ENCODE measurements at places on chromosomes 3 and 15.

DNA sequence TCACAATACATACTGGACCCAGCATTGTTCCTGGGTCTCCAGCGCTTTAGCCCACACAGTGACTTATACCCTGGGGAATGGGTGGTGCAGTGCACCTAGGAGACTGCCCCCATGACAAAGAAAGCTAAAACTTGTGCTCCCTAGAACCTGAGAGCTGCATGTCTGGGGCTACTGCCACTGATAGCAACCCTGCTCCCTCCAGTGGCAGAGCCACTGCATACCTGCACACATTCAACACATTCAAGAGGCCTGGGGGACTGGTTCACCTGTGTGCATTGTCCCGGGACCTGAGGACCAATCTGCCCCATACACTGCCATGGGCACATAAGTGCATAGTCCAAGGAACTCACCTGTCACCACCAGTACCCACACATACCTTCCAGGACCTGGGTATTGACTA is 302.7 kb upstream of the MANF start:
- no peak for DNase-seq

- DNase-seq: no peak
Measured at GRCh38 chr3:173253471-173253870, 112.4 kb upstream of the SPATA16 start.

GRCh38 chr3:149604125-149604875 is 53.5 kb downstream of the WWTR1 start:
- no peak for DNase-seq

DNA sequence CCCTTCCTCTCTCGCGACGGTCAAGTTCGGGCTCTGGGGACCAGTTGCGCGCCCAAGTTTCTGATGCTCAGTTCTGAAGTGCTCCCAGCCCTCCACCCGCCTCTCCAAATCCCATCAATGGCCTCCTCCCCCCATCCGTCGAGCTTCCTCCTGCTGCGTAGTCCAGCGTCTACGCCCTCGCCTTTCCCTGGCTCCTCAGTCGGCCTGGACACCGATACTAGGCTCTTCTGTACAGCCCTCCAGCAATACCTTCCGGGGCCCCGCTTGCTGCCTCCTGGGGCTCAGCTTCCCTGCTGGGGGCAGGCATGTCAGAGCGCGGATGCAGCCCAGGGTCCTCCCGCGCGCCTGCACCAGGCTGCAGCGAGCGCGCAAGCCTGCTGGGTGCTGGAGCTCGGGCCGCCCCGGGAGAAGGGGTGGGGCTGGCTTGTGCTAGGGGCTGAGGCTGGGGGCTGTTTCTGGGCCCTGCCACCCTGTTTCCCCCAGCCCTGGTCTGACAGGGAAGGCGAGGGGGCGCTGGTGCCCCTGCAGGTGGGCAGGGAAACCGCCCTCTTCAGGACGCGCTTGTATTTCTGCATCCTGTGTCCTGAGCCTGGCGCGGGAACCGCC is 353.3 kb upstream of the SUCLG2 start:
- DNase-seq: no peak

GRCh38 chr3:151538456-151539393 is 77.9 kb upstream of the IGSF10 start:
- no peak for DNase-seq

DNA sequence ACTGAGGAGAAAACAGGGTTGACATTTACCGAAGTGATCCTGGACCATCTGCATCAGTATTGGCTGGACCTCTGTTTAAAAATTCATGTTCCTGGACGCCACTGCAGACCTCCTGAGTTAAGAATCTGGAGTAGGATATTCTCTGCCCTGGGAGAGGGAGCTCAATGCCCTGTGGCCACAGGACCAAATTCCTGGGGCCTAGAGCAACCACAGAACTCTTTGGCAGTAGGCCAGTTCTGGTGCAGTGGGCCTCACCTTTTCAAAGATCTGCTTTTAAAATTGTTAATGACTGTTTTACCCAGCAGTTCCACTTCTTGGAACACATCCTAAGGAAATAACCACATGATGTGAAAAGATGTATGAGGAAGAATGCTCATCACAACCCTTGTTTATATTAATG is 133.3 kb upstream of the ADPGK start:
- no peak for DNase-seq

DNA sequence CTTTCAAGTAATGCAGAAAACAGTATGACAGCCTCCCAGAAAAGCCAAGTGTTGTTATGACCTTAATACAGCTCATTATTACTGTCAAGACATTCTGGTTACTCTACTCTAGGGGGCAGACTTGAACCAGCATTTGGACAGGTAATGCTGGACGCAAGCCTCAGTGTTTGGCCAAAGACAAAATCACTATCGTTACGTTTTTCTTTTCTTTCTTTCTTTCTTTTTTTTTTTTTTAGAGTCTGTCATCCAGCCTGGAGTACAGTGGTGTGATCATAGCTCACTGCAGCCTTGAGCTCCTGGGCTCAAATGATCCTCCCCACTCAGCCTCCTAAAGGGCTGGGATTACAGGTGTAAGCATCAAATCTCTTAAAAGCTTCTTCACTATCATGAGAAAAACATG is 29.4 kb upstream of the TMEM45A start:
- DNase-seq: peak; percentile 34

DNA sequence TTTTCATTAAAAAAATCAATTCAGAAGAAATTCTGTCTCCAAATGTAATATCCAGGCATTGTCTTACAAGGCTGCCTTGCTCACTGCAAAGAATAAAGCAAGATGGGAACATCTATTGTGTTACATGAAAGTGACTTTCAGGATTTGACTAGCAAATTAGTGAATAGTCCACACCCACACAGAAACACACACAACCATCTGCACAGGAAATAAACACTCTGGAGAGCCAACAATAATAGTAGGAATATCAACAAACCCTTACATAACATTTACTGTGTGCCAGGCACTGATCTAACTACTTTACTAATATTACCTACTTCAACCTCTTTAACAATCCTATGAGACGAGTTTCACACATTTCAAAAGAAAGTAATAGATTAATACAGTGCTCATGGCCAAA is 28.9 kb upstream of the ZNF385D start:
- no peak for DNase-seq

DNA sequence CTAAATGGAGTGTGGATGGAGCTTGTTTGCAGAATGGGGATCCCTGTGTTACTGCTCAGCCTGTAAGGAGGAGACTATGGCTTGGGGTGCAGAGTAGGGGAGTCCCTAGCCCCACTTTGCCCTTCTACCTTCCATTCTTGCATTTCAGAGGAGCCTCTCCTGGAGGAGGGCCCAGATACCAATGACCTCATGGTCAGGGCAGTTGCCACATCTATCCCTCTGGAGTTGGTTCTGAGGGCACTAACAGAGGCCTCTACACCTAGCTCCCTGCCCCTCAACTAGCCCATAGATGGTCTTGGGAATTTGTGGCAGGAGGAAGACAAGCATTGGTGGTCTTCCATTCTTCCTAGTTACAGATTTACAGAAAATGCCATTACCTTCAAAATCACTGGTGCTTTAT is 6.1 kb downstream of the SKOR1 start:
- no peak for DNase-seq

- DNase-seq: no peak
Measured at GRCh38 chr3:196969134-196969659, 564 bp upstream of the PIGZ start.

DNA sequence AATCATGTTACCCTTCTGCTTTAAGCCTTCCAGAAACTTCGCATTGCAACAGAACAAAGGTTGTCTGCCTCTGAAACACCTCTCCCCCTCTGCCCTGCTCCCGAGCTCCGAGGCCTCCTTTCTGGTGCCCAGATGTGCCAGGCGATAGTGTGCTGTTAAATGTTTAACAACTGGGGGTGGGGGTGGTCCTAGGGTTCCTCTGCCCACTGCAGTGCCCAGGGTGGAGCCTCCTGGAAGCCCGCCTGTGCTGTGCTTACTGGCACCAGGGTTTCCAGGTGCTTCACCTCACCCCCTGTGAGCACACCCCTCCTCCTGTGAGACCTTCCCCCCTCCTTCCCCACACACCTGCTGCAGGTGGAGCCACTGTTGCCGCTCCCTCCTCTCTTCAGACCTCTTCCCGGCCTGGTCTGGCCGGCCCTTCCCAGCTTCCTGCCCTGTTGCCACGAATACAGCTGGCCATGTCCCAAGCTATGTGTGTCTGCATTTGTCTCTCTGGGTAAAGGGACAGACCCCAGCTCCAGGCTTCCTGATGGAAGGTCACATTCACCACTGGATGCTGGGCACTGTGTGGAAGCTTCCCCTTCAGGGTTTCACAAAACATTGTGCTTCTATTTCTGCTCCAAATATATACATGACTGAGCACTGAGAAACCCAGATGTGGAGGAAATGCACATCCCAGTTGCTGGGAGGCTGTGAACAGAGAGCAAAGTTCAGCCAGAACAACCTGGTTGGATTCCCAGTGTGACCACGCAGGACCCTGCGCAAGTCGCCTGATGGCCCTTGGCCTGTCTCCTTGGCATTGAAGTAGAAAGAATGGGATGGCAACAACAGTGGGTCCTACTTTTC is 37.2 kb downstream of the MGLL start:
- no peak for DNase-seq

- no peak for DNase-seq
Measured at GRCh38 chr3:157815739-157816138, 290.5 kb downstream of the SHOX2 start.

DNA sequence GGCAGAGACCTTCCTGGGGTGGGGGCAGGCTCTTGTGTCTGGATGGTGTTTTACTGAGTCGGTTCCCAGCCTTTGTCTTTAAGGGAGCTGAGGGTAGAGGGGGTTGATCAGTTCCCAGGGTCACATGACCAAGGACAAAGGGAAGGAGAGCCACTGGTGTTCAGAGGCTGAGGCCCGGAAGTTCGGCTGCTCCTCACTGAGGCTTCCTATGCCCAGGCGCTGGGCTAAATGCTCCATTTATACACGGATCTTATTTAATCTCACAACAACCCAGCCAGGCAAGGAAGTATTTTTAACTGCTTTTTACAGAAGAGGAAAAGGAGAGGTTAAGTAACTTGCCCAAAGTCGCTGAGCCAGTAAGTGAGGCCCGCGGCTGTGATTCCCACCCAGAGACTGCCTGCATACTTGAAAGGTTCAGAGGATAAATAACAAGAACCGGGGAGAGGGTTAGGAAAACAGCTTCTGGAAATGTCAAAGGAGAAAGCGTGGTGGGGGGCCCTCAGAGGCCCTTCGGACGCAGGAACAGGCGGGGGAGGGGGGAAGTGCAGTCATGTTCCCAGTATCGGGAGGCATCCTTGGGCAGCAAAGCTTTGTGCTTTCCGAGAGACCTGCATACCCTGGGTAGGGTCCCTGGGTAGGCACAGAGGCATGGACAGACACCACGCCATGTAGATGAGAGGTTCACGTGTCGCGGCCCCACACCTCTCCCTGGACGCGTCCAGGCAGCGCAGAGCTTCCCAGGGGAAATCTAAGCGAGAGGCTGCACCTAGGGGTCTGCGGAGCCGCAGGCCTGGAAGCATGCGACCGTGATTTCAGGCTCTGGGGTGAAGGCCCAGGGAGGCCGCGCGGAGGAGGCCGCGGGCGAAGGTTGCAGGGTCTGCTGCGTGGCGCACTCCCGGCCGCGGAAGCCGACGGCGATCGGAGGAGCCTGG is 21.3 kb downstream of the EPHB3 start:
- no peak for DNase-seq

DNA sequence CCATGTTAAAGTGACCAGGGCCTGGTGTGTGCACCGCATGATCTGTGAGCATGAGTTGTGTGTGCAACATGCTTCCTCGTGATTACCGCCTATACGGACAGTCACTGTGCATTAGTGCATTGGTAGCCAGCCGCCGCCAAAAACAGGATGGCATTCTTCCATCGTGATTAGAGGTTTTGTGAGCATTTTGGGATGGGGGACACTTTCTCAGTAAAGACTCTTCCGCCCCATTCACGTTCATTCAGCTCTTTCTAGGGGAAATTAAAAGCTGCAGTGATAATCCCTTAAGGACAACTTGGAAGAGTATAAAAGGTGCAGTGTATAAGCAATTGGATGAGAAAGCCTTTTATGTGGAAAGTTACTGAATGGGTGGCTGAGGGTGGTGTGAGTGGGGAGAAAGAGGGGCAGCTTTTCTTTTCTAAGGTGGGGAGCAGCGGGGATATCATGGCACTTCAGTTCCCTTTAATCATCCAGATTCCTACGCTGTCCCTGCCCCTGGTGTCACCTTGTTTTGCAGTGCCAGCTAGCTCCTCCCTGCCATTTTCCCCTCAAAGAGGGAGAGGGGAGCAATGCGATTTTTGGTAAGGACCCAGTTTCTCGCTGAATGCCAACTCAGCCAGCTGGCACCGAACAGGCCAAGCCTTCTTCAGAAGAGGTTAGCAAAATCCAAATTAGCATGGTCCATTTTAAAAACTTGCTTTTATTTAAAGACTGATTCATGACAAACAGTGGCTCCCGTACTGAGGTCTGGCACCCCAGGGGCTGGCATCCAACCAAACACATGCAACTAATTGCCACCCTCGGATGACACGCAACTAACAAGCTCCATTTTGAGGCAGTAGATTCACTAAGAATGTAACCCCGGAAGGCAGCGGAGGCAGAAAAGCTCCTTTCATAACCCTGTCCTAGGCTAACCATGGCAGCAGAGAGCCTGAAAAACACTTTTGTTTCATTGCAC is 447.8 kb downstream of the FHIT start:
- DNase-seq: no peak

DNA sequence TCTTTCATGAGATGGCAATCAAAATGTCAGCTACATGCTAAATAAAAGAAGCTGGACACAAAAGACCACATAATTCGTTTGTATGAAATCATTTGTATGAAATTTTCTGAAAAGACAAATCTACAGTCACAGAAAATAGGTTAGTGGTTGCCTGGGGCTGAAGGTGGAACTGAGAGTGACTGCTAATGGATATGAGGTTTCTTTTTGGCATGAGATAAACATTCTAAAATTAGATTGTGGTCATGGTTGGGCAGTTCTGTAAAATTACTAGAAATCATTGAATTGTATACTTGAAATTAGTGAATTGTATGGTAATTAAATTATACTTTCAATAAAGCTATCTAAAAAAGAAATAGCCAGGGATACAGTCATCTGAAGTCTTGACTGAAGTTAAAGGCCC is 2.7 kb upstream of the DMXL2 start:
- no peak for DNase-seq

GRCh38 chr15:60399931-60400330 is 2.1 kb upstream of the ANXA2 start:
- no peak for DNase-seq

GRCh38 chr3:30518181-30518864 is 88.1 kb upstream of the TGFBR2 start:
- DNase-seq: no peak

DNA sequence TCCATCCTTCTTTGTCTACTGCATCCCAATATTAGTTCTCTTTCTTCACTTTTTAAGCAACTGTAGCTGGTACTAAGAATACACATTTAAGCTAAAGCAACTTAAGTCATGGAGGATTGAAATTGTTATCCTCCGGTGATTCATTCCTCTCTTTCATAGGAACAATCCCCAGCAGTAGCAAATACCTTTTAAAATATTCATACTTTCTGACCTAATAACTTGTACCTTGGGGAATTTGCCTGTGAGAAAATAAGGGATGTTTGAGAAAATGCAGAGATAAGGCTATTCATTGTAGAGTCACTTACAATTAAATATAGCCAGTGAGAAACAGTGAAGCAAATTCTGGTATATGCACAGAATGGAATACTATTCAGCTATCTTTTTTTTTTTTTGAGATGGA is 66.0 kb downstream of the VPS13C start:
- DNase-seq: no peak

- no peak for DNase-seq
Measured at GRCh38 chr3:119013951-119014350, 20.7 kb downstream of the IGSF11 start.

All from SK-N-MC (cell line).